ENCODE measurements at places on chromosomes 2 and 18. TPM values are rescaled to one million over a fixed set of nuclear protein-coding genes. Genes with fewer than 3 reads are reported as not detected.
A peak's percentile ranks its signal among the peaks of the same experiment; 100 is the strongest.

GRCh38 chr2:191957996-191958860, 111.3 kb upstream of the CAVIN2 start:
- DNase-seq, result no peak

Gene TTC32
- 3.6 TPM for total RNA-seq

Gene REG3A
- not detected for total RNA-seq

Gene MOGAT1
- 0.47 TPM for total RNA-seq

Gene RGPD6
- total RNA-seq, result 10.0 TPM

Gene KLHL29
- total RNA-seq, result 1.3 TPM

Gene TMEM37
- 6.1 TPM for total RNA-seq

GRCh38 chr2:129175051-129175450, 804.4 kb upstream of the RAB6C start:
- DNase-seq, result no peak

DNA sequence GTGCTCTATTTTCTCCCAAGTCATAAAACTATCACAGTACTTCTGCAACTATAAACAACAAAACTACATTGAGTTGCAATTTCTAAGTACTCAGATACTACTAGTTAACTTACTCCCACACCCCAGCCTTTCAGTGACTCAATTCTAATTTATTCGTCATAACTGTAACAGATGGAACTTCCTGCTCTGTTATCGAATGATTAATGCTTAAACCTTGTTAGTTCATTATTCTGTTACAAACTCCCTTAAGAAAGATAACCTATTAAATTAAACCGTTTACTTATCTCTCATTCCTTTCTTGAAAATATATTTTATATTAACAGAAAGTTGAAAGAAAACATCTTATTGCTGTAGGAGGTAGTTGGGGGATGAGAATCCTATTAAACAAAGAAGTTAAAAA, 17.0 kb downstream of the TNFAIP6 start:
- DNase-seq, result no peak

Gene VAMP5
- total RNA-seq, result 91.4 TPM

Gene NLRC4
- 2.3 TPM for total RNA-seq

GRCh38 chr18:73331212-73331772, 463.5 kb upstream of the NETO1 start:
- no peak for DNase-seq

Gene SRD5A2
- total RNA-seq, result not detected

DNA sequence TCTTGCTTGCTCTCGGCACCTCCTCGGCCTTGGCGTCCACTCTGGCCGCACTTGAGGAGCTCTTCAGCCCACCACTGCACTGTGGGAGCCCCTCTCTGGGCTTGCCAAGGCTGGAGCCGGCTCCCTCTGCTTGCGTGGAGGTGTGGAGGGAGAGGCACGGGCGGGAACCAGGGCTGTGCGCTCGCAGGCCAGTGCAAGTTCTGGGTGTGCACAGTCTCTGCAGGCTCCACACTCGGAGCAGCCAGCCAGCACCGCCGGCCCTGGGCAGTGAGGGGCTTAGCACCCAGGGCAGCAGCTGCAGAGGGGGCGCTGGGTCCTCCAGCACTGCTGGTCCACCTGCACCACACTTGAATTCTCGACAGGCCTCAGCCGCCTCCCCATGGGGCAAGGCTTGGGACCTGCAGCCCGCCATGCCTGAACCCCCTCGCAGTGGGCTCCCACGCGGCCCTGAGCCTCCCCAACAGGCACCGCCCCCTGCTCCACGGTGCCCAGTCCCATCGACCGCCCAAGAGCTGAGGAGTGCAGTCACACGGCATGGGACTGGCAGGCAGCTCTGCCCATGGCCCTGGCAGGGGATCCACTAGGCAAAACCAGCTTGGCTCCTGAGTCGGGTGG, 411.2 kb upstream of the CHAC2 start:
- DNase-seq, result no peak

Gene RAB6D
- total RNA-seq, result 0.13 TPM

- no peak for DNase-seq
Observed at GRCh38 chr2:23545396-23545795, 160.4 kb downstream of the KLHL29 start.

DNA sequence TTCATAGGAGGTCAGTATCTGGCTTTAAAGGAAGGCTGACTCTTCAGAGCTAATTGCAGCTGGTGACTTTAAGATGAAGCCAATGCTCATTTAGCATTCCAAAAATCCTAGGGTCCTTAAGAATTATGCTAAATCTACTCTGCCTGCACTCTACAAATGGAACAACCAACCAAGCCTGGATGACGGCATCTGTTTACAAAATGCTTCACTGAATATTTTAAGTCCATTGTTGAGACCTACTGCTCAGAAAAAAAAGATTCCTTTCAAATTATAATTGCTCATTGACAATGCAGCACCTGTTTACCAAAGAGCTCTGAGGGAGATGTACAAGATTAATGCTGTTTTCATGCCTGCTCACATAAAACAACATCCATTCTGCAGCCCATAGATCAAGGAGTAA, 31.4 kb downstream of the YWHAQ start:
- no peak for DNase-seq

DNA sequence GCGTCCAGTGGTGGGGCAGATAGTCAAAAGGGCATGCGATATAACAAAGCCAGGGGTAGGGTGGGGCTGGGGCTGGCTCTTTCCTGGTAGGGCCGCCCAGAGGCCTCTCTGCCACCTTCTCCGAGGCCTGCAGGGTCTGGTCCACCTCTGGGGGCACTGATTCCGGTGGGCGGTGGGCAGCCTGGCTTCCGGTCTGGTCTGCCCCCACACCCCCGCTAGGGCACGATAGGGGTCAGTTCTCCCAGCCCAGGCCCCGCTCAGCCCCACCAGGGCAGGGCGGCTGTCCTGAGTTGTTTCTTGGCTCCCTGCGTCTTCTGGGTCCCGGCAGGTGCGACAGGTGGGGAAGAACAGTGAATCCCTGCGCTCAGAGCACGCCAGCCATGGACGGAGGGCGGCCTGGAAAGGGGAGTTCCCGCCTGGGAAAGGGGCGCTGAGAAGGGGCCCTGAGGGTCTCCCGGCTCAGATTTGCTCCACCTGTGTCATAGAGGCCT, 707 bp upstream of the ERFE start:
- no peak for DNase-seq

- no peak for DNase-seq
Observed at GRCh38 chr18:28007841-28008240, 169.1 kb downstream of the CDH2 start.

Gene OBSL1
- 121 TPM for total RNA-seq

Gene CRYGC
- not detected for total RNA-seq

- no peak for DNase-seq
Observed at GRCh38 chr2:192029089-192029488, 165.6 kb downstream of the TMEFF2 start.

DNA sequence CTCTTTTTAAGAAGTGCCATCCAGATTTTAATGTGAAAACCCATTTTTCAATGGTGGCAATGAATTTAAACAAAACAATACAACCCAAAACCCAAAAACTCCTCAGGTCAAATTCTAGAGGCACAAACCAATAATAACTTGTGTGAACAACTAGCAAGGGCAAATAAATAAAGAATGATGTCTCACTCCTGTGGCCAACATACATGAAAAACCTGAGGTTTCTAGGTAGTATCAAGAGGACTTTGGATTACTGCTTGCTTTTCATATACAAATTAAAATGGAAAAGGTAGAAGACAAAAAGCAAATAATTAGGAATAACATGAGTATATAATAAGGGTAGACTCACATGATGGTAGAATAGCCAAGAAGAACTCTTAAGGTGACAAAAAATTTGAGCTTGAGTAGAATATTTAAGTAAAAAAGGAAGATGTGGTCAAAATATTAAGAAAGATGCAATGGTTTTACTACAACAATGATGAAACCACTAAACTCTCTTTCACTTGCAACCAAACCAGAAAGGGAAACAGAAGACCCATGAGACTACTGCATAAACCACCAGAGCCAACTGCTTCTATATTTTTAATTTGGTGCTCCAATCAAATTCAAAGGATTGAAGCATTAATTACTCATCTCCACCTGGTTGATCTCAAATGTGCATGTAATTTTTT, 53.5 kb downstream of the DARS1 start:
- no peak for DNase-seq

Gene CHRND
- 0.35 TPM for total RNA-seq

DNA sequence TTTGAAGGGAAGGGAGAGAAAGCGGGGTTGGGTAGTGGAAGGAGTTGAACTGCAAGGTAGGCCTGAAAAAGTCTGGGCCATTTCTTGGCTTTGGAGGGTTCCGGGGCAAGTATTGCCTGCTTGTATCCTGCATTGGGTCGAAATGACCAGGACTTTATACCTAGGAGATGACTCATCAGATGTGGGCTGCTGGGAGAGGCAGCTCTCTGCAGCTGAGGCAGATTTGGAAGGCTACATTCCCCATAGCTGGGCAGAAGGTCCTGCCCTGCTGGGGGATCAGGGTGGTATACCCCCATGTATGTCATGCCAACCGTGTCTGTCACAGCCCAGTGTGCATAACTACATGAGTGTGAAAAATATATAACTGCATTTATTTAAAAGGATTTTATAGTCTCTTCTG, 171.8 kb upstream of the SPRED2 start:
- no peak for DNase-seq

DNA sequence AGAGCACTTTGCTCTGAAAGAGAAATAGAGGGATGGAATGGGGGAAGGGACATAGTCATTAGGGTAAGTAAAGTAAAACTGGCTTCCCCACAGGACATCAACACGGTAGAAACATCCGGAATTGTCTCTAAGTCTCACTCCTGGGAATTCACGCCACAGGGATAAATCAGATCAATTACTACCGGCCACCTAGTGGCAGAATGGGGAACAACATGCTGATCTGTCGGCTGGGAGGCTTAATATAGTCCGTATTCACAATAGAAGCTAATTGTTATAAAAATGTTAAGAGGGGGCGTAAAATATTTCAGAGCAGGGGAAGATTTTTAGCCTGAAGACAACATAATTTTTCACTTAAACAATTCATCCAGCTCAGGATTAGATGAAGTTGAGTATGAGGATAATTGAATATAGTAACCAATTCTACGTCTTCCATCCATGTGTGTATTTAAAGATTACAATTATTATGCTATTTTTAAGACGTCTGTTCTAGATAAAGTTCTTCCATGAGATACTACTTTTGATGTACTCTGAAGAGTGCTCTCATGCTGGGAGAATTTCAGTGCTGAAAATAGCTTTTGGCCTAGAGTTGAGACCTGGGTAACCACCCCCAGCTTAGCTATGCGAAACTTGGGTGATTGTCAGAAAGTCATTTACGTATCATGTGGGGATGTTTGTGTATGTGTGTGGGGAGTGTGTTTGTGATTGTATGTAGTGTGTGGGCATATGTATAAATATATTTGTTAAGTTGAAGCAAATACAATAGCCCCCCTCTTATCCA, 65.7 kb downstream of the LRRTM1 start:
- no peak for DNase-seq

Gene RAPGEF4
- total RNA-seq, result 12.9 TPM

DNA sequence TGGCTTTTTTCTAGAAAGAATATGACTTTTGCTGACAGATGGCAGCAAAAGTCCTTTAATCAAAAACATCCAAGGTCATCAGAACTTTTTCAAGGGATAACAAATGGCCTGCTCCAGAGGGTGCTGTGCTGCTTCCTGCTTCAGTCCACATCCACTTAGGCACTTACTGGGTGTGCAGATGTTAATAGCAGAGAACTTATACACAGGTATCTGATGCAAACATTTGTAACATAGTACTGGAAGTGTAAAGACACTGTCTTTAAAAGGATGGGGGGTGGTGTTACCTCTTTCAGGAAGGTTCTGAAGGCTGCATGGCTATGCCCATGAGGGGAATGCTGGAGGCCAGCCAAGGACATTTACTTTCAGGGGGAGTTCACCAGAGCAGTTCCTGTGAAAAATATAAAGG, 5.5 kb downstream of the HOXD8 start:
- DNase-seq, result no peak

- DNase-seq, result no peak
Observed at GRCh38 chr2:164535280-164536025, 85.8 kb downstream of the GRB14 start.

GRCh38 chr18:41624460-41624859, 330.6 kb upstream of the PIK3C3 start:
- no peak for DNase-seq

DNA sequence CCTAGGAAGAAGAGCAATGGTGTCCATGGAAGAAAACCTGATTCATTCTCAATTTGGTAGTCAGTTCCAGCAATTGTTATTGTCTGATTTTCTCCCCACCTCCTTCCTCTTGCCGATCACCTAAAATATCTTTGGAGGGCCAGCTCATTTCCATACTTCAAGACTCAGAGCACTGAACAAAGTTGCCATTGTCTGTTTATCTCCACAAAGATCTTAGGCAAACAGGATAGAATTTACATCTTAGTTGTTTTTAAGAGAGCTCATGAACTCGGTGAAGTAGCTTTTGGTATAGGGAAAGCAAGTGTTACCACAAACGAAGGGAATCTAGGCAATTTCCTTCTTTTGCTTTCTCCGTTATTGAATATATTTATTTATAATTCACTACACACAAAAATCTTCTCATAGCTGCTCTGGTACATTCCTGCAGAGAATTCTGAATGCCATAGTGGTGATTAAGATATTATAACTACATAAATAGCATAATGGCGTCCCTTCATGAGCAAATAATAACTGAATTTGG, 41.5 kb upstream of the CHST9 start:
- DNase-seq, result no peak

Gene PLEKHB2
- 38.2 TPM for total RNA-seq

GRCh38 chr18:74831571-74832250, 234.0 kb downstream of the ZNF407 start:
- no peak for DNase-seq

DNA sequence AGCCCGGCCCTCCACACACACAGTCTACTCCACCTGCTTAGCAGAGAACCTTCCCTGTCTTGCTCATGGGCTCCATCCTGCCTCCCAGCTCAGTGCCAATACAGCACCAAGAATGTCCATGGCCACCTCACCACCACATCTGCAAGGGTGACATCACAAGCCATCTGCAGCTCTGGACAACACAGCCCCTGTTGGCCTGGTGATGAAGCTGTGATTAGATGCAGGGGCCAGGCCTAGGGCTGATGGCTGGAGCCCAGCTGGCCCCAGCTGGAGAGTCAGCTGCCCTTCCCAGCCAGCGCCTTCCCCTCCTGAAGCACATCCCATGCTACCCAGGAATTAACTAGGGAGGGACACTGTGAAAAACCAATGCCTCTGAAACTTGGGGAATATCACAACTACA, 91.1 kb downstream of the TTC32 start:
- peak; percentile 32 for DNase-seq

- no peak for DNase-seq
Observed at GRCh38 chr2:73918856-73919255, 7.8 kb upstream of the DGUOK start.

Gene DNER
- 6.2 TPM for total RNA-seq

GRCh38 chr18:74778191-74778847, 180.6 kb downstream of the ZNF407 start:
- no peak for DNase-seq

Gene TEKT4
- total RNA-seq, result 0.15 TPM

Gene RANBP2
- 64.8 TPM for total RNA-seq

GRCh38 chr18:12361770-12362378, 15.2 kb downstream of the AFG3L2 start:
- DNase-seq, result peak; percentile 73

GRCh38 chr2:38125842-38126241, 49.9 kb upstream of the CYP1B1 start:
- no peak for DNase-seq

- DNase-seq, result no peak
Observed at GRCh38 chr2:78980152-78980465, 45.4 kb upstream of the REG3G start.

Gene IHH
- not detected for total RNA-seq

- no peak for DNase-seq
Observed at GRCh38 chr2:61443342-61444041, 27.4 kb downstream of the USP34 start.
